DMS 273 treated with DMSO at 0.1 percent for 48 hours (cell line): ENCODE measurements at places on chromosomes 1 and 21.

DNA sequence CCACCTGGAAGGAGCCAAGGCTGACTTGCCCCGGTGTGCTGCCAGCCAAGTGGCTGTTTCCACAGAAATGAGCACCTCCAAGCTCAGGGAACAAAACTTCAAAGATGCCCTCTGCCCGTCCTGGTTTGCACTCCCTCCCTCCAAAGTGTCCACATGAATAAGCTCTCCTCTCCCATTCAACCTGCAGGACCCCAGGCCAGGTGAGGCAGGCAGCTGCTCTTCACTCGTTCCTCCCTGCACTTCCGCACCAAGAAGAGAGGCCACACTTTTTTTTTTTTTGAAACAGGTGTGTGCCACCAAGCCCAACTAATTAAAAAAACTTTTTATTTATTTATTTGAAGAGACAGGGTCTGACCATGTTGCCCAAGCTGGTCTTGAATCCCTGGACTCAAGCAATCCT, 18.5 kb upstream of the CLIC4 start:
- DNase-seq, result no peak

- peak; percentile 76 for DNase-seq
Observed at GRCh38 chr1:218991089-218991488, 182.6 kb upstream of the LYPLAL1 start.

DNA sequence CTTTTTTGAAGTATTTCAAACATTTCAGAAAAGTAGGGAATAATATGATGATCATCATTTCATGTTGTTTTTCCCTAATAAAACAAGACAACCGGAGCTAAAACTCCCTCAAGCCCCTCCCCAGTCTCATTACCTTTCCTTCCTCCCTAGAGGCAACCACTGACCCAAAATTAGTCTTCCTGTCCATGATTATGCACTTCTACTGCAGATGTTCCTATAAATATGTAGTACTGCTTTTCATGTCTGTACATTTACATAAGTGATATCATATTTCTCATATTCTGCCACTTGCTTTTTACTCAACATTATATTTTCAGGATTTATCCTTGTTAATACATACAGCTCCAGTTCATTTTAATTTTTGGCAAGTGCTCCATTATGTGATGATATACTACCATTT, 58.7 kb upstream of the GOLT1A start:
- no peak for DNase-seq

DNA sequence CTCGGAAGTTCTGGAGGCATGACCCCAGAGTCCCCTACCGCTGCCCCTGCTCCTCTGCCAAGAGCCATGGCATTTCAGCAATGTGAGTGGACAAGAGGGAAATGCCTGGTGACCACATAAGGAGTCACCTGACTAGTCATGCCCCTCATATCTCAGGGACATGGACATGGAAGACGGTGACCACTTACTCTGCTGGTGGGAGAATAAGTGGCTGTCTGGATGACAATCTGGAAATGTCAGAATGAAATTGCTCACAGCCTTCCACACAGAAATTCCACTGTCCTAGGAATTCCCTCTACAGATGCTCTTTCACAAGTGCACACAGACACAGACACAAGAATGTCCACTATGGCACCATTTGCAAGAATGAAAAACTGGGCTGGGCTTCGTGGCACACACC, 24.3 kb upstream of the PLEKHG5 start:
- DNase-seq, result no peak

- DNase-seq, result no peak
Observed at GRCh38 chr1:25065795-25066238, 135.7 kb upstream of the RUNX3 start.

GRCh38 chr1:108601708-108602410, 42.0 kb downstream of the EEIG2 start:
- DNase-seq, result no peak
